Putamen (tissue), 1 donor: ENCODE measurements at places on chromosomes 11 and 22.
A peak's percentile ranks its signal among the peaks of the same experiment; 100 is the strongest.

DNA sequence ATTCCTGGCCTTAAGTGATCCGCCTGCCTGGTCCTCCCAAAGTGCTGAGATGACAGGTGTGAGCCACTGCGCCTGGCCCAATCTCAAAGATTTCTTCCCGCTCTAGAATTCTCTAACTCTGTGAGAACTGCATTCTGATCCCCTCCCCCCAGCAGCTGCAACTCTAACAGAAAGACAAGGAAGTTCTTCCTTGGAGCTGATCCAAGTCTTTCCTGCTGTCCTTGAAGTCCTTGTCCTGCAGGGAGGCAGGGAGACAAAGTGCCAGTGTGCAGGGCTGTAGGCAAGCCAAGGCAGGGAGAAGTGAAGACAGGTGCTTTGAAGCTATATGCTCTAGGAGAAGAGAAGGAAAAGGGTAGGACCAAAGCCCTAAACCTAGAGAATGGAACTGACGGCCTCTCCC, 9.5 kb upstream of the GGA1 start:
- no peak for DNase-seq

DNA sequence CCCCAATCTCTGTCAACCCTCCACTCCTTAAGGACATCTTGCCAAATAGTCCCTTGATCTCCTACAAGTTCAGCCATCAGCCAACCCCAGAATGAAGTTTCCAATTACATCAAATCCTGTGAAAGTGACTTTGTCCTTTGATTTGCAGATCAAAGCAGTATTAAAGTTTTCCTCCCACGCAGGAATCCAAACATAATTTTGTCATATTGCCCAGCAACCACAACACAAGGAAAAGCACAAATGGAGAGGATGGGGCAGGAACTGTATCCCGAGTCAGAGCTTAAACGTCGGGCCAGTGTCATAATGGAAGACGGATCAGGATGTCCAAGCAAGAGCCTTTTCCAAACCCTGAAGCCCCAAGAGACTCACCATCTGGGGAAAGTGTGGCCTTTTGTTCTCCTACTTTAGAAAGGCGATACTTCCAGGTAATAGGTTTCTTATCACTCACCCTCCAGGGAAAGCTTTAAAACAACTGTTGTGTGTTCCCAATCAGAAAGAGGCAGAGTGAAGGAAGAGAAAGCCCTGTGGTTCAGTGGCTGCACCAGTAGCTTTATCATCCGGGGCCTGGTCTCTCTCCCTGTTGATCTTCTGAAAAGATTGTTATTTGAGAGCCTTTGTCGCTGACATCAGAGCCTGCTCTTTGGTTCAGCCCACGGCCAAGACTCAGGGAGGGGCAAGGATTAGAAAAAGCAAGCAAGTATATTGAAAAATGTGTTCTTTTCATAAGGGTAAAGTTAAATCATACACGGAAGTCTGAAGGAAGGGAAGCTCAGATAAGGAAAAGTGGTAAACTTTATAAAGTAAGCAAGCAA, 41.7 kb downstream of the EXPH5 start:
- no peak for DNase-seq

- DNase-seq, result no peak
These were observed 2.5 kb upstream of the ZBED4 start for GRCh38 chr22:49850959-49851802.

DNA sequence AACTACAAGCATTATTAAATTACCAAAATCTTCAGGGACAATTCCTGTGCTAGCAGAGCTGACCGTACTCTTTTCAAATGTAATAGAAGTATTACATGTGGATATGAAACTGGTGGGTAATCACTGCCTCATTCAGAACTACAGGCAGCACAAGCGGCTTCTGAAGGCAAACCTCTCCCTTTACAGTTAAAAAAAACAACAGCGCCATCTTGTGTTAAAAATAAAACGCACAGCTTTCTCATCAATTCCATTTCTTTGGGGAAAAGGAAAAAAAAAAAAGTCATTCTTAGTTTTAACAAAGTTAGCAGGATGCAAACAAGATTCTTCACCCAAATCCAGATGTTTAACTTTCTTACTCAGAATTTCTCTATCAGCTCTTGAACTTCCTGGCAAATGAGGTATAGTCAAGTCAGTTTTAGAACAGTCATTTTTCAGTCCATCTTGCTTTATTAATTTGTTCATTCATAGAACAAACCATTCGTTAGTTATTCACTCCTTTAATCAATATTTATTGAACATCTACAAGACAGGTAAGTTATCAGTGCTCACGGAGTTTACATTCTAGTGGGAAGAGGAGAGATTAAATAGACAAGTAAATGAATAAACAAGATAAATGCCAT, 331.8 kb upstream of the MPPED2 start:
- DNase-seq, result peak; percentile 27
